Activated CD8-positive, alpha-beta memory T cell treated with anti-CD3 and anti-CD28 coated beads, Interleukin-2, amount 10 ng/mL, durations not matched to agents 7 days and 5 days (primary cell): ENCODE measurements at places on chromosomes 1 and 21. TPM values are rescaled to one million over a fixed set of nuclear protein-coding genes. Genes with fewer than 3 reads are reported as not detected.

DNA sequence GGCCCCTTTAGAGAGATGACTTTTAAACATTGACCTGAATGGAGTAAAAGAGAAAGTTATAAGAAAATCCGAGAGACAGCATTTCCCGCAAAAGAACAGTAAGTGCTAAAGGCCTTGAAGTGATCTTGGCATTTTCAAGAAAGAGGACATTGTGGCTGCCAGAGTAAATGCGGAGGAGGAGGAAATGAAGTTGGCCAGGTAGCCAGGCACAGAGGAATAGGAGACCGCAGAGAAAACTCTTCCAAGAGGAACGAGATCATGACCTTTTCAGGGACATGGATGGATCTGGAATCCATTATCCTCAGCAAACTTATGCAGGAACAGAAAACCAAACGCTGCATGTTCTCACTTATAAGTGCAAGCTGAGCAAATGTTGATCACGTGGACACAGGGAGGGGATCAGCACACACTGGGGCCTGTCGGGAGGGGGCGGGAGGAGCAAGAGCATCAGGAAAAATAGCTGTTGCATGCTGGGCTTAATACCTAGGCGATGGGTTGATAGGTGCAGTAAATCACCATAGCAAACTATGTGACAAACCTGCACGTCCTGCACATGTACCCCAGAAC, 49.7 kb downstream of the EEIG2 start:
- H3K27me3 ChIP-seq = no peaks in the 10 kb centered on the region
- H3K27ac ChIP-seq = no peak overlapping the region
- no peak for DNase-seq
- H3K36me3 ChIP-seq = peaks cover 7% of the 10 kb centered on the region
- no peak overlapping the region for H3K4me3 ChIP-seq

PTPN22 gene
- 112 TPM for total RNA-seq

DNA sequence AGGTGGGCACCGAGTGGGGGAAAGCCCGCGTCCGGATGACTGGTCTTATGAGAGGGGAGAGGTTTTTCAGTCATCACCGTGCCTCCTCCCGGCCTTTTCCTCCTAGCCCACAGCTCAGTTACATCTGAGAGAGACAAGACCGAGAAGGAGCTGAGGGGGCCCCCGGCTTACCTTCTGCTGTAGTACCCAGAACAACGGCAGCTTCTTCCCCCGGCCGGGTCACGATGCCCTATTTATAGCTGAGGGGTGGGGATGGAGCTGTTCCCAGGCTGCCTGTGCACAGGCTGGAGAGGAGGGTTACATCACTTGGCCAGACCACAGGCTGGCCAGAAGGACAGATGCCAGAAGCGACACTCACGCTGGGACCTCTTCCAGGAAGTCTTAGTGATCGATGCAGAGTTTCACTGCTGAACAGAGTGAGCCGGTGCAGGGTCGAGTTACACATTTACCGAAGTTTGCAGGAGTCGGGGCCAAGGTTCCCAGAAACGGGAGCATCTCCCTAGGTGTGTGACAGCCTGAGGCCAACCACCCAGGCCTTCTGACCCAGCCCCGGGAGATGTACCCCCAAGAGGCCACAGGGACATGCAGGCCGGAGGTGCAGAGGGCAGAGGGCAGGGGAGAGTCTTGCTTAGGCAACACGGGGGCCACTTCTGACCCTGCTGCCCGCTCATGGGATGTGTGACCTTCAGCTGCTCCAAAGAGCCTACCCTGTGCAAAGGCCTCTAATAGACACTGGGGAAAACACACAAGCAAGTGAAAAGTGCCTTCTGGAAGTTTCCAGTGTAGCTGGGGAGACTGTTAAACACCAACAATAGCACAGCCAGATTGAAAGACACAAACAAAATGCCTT, at the start of gene AGT:
TSS of gene AGT (minus strand) at position 208 of the 850 bp plus-strand sequence. CDS start 3,299 bp downstream, outside the sequence.
- no peaks in the 10 kb centered on the region for H3K36me3 ChIP-seq
- peaks cover 28% of the 10 kb centered on the region for H3K27me3 ChIP-seq
- no peak within 1 kb of the TSS for H3K27ac ChIP-seq
- H3K4me3 ChIP-seq = no peak within 1 kb of the TSS
- no peak for DNase-seq
- H3K4me1 ChIP-seq = no peaks in the 10 kb centered on the region

DNA sequence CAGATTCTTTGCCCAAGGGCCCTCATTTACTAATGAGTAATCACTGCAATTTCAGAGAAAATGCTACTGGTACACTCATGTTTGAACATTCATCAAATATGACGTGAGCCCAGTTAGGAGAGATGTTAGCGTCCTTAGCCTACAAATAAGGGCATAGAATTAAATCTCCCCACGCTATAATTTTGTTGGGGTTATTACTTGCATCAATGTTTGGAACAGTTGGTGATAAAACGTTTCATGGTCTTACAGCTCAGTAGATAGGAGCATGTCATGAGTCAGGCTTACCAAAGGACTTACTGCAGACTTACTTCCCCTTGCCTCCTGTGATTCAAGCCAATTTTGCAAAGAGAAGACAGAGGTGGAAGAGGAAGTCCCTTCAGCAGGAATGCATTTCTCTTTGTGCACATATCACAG, 304.0 kb downstream of the KIF26B start:
- H3K27ac ChIP-seq = no peak overlapping the region
- H3K4me3 ChIP-seq = no peak overlapping the region
- H3K4me1 ChIP-seq = no peaks in the 10 kb centered on the region
- DNase-seq = no peak
- no peaks in the 10 kb centered on the region for H3K27me3 ChIP-seq

REN gene
- not detected for total RNA-seq

CA14 gene
- not detected for total RNA-seq

KIF17 gene
- total RNA-seq = not detected

DNA sequence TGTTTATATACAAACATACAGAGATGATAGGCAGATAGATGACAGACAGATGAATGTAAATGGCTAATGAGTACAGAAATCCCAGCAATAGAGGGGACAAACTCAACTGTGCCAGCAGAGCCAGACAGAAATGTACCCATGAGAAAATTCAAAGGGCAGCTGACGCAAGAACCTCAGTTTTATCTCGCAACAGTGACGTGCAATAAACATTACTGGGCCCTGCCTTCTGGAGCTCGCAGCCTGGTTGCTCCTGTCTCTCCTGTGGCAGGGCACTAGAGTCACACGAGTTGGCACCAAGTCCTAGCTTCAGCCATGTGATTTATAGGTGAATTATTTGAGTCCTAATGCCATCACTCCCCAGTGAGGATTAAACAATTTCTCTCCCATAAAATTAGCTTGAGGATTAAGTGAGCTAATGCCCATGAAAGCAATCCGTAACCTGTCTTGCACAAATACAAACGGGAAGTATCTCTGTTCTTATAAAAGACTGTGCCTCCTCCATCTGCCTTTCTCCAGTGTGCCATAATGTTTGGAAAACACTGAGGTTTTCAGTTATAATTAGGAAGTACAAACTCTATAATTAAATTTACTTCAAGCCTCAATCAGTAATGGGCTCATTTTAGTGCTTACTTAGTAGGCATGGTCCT, 50.7 kb downstream of the VAV3 start:
- no peak for DNase-seq
- no peak overlapping the region for H3K4me3 ChIP-seq
- no peaks in the 10 kb centered on the region for H3K27me3 ChIP-seq
- H3K4me1 ChIP-seq = peaks cover 2% of the 10 kb centered on the region

GRCh38 chr1:116553386-116554115, 17.3 kb downstream of the CD58 start:
- H3K27me3 ChIP-seq = no peaks in the 10 kb centered on the region
- H3K36me3 ChIP-seq = peaks cover 53% of the 10 kb centered on the region
- peak overlapping the region; percentile 64 for H3K27ac ChIP-seq
- H3K4me1 ChIP-seq = peaks cover 82% of the 10 kb centered on the region

HFM1 gene
- not detected for total RNA-seq

- no peaks in the 10 kb centered on the region for H3K4me1 ChIP-seq
- no peak for DNase-seq
- H3K4me3 ChIP-seq = no peak overlapping the region
- H3K27ac ChIP-seq = no peak overlapping the region
Observed at GRCh38 chr1:247241691-247242090, 14.2 kb upstream of the VN1R5 start.

GRCh38 chr21:25934771-25935224, 200.0 kb downstream of the GABPA start:
- H3K4me1 ChIP-seq = peaks cover 9% of the 10 kb centered on the region
- H3K27ac ChIP-seq = peak overlapping the region; percentile 63
- H3K4me3 ChIP-seq = no peak overlapping the region
- H3K36me3 ChIP-seq = no peaks in the 10 kb centered on the region
- DNase-seq = peak; percentile 49
- H3K27me3 ChIP-seq = no peaks in the 10 kb centered on the region

DNA sequence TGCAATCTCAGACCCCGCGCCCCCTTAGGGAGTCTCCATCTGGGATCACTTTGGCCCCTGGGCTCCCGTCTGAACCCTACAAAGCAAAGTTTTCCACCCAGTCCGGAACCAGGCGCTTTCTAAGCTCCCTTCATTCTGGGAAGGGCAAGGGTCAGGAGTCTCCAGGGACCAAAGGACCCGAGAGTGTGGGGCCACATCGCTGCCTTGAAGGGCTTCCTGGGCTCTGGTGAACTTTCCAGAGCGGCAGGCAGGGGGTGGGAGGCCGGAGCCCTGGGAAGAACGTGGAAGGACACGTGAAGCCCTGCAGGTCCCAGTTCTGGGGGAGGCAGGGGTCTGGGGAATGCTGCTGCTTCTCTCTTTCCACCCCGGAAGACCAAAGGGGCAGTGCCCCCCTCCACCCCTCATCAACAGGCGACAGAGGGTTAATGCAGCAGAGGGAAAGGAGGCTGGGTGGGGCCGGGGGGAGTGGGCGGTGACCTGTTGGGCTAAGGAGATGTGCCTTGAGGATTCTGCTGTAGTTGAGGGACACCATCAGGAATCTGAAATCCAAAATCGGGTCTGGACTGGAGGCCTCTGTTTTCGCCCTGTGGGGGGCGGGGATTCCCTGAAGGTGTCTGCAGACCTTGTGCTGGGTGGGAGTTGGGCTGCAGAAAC, 734 bp downstream of the CDK18 start:
- no peak for DNase-seq
- H3K4me3 ChIP-seq = peak overlapping the region; percentile 52
- peaks cover 13% of the 10 kb centered on the region for H3K27me3 ChIP-seq
- H3K27ac ChIP-seq = no peak overlapping the region
- no peaks in the 10 kb centered on the region for H3K36me3 ChIP-seq

GRCh38 chr1:53728702-53729455, 10.1 kb downstream of the GLIS1 start:
- no peak for DNase-seq
- no peaks in the 10 kb centered on the region for H3K36me3 ChIP-seq
- H3K4me3 ChIP-seq = no peak overlapping the region
- no peaks in the 10 kb centered on the region for H3K4me1 ChIP-seq
- H3K27me3 ChIP-seq = peaks cover 34% of the 10 kb centered on the region

DNA sequence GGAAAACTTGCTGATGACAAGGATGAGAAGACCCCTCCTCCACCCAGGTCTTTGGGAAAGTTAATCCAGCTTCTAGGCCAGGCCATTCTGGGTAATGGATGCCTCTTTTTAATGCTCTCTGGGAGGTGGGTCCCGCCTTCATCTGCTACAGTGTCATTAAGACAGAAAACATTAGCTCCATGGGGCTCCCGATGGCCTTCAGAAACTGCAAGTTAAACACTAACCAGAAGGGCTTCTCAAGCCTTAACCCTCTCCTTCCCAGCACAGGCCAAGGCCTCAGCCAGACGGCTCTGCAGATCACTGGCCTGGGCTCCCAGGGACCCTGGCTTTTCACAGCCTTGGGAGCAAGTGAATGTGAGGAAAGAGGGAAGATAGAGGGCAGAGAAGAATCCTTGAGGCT, 364.9 kb downstream of the MATN1 start:
- no peak overlapping the region for H3K27ac ChIP-seq
- DNase-seq = peak; percentile 7
- no peaks in the 10 kb centered on the region for H3K36me3 ChIP-seq
- peaks cover 4% of the 10 kb centered on the region for H3K27me3 ChIP-seq
- H3K4me1 ChIP-seq = no peaks in the 10 kb centered on the region
- H3K4me3 ChIP-seq = no peak overlapping the region

- H3K27me3 ChIP-seq = no peaks in the 10 kb centered on the region
- no peak for DNase-seq
- H3K27ac ChIP-seq = no peak overlapping the region
- no peak overlapping the region for H3K4me3 ChIP-seq
Observed at GRCh38 chr1:221148660-221149059, 269.4 kb downstream of the HLX start.

GRCh38 chr1:182626527-182626926, 22.3 kb upstream of the RGS16 start:
- no peak for DNase-seq
- H3K4me1 ChIP-seq = peaks cover 52% of the 10 kb centered on the region
- peaks cover 50% of the 10 kb centered on the region for H3K27me3 ChIP-seq
- no peak overlapping the region for H3K27ac ChIP-seq
- H3K36me3 ChIP-seq = no peaks in the 10 kb centered on the region
- H3K4me3 ChIP-seq = no peak overlapping the region

LCK gene
- total RNA-seq = 441 TPM

TNFRSF4 gene
- 72.4 TPM for total RNA-seq

MAN1C1 gene
- 20.0 TPM for total RNA-seq

DNA sequence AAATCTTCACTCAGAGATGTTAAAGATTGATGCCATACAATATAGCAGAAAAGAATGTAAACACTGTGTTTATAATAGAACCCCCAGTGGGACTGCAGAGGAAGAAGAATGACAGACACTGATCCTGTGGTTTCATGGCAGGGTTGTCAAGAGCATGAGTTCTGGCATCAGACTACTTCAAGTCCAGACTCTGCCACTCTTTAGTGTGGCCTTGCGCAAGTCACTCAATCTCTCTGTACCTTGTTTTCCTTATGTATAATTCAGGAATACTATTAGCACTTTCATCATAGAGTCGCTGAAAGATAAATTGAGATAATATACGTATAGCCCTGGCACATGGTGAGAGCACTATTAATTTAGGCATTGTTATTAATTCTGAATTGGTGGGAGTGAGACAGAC, 38.5 kb upstream of the BCL9 start:
- H3K4me1 ChIP-seq = no peaks in the 10 kb centered on the region
- no peak overlapping the region for H3K27ac ChIP-seq
- H3K4me3 ChIP-seq = no peak overlapping the region
- H3K36me3 ChIP-seq = no peaks in the 10 kb centered on the region

DNA sequence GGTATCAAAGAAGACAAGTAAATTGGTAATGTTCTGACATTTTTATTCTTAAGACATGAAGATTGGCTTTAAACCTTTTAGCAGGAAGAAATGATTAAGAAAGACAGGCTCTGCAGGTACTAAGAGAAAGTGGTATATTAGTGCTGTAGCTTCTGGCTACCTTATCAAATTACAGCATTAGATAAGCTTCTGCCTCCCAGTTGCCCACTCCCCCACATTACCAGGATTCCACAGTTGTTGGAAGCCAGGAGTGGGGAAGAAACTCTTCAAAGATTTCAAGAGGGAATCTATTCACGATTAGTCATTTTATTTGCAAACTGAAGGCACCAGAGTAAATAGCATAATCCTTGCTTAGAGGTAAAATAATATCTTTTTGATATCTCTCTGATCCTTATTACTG, 274.9 kb downstream of the LMO4 start:
- H3K4me3 ChIP-seq = no peak overlapping the region
- no peak for DNase-seq
- no peak overlapping the region for H3K27ac ChIP-seq
- no peaks in the 10 kb centered on the region for H3K36me3 ChIP-seq

DNA sequence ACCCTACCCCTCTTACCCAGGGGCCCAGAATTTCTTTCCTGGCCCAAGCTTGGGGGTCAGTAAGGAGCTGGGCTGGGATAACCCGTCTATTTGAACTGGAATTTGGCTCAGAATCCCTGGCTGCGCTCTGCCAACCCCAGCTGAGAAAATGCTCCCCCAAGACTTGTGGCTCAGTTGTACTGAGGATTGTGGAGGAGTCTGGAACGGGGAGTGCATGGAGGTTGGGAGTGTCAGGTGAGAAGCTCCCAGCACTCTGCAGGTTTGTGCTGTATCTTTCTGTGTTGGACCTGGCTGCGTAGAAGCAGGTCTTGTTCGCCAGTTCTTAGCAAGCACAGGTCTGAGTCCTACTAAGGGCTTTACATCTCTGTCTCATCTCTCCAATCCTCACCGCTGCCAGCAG, 1.6 kb downstream of the TCEA3 start:
- no peak overlapping the region for H3K27ac ChIP-seq
- DNase-seq = no peak
- no peak overlapping the region for H3K4me3 ChIP-seq
